T47D (cell line): ENCODE measurements at places on chromosomes 13 and 19.

DNA sequence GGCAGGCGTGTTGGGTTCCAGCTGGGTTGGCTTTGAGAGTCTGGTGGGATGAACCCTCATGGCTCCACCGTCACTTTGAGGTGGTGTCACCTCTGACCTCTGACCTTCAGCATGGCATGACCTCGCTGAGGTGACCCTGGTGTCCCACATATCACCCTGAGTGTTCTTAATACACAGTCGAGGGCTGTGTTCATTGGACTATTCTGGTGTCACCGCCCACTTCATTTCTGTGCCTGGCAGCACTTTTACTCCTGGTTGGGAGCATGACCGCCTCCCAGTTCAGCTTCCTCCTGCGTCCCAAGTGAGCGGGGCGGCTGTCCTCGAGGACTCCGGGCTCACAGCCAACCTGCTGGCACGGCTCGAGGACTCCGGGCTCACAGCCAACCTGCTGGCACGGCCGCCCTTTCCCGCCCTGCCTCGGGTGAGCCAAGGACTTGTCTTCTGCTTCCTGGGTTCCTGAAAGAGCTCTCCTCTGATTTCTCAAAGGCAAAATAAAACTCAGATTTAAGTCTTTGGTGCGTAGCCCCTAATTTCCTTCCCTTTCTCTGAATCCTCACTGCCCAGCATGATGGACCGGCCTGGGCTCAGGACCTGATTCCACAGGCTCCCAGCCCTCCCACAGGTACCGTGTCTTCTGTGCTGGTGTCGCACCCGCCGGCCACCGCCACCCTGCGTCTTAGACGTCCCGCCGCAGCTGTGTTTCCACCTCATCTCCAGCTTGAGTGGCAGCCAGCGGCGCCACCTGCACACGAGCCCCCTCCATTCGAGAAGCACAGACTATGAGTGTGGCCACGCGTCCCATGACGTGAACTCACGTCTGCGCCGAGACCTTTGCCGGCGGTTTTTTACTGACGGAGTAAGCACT is 10.4 kb downstream of the ATP4B start:
- DNase-seq = peak; percentile 65

DNA sequence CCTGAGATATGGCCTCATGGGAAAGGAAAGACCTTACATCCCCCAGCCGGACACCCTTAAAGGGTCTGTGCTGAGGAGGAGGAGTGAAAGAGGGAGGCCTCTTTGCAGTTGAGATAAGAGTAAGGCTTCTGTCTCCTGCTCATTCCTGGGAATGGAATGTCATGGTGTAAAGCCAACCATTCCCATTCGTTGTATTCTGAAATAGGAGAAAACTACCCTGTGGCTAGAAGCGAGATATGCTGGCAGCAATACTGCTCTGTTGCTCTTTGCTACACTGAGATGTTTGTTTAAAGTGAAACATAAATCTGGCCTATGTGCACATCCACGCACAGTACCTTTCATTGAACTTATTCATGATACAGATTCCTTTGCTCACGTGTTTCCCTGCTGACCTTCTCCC is 783 bp upstream of the ZNF587B start:
- no peak for DNase-seq

DNA sequence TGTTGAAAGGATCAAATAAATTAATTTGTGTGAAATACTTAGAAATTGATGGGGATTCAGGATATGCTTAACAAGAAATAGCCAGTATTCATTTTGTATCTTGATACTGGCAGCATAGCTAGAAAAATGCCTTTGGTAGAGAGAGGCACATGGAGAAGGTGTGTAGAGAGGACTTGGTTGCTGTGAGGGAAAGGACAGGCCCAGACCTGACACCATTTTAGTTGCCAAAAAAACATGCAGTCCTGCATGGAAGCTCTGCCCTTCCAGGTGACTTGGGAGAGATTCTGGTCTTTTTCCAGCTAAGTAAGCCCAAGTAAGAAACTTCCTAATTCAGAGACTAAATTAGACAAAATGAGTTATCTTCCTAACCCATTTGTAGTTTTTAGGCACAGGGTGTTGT is 335.0 kb downstream of the RFC3 start:
- no peak for DNase-seq

DNA sequence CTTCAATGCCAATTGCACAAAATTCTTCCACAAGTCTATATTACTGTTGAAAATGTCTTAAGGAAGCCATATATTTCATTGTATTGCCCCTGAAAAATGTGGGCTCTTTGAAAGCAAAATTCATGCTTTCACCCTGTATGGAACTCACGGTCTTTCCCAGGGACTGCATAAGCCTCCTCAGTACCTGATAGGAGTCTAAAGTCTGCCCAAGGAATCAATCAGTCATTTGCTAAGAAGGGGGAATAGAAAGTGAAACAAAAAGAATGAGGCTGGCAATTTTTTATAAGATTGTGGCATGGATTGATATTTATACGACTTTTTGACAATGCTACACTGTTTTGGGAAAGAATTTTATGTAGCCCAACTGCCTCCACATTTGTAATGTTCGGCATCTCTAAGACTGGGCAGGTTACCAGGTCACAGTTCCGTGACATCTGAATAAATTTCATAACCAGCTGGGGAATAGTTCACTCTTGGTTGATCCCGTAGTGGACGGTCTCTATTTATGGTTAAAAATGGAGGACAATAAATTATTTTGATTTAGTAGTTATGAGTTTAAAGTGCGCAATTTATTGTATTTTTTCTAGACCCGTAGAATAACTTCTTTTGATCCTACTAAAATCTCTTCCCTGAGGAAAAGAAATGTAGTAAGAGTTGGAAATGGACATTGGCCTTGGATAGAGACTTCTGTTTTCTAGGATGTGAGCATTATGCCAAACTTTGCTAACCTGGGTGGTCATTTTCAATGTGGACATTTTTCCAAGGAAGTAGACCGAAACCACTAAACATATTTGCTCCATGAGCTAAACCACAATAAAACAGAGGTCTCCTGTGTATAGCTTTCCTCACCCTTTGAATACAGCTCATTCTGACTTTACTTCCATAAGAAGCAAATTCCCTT is 1585.4 kb downstream of the EFNB2 start:
- DNase-seq = no peak

DNA sequence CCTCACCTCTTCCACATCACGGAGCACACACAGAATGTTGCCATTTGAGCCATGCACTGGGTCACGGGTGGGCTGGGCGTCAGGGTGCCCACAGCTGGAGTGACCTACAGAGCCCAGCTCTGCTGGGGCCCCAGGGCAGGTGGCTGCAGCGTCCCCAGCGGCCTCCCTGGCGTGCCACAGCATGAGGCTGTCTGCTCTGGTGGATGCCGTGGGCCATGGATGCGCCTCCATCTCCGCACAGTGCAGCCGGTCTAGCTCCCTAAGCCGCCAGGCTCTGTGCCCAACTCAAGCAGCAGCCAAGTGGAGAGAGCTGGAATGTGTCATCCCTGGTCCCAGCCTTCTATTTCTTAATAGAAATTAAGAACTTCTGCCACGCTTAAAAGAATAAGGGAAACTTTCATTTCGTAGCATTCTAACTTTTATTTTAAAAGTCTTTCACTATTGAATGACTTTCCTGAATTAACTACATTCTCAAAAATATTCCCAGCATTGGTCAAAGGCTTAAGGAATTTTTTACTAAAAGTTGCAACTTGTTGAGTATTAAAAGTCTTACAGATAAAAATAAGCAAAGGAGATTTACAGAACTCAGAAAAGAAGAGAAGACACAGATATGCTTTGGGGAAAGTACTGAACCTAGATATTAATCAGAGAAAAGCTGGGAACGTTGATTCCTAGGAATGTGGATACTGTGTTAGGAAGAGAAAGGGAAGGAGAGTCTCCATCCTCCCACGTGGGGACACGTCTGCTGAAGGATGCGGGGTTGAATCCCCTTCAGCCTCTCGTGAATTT is 59.3 kb downstream of the ATP11A start:
- no peak for DNase-seq
